ENCODE measurements at places on chromosomes 12 and 14.

DNA sequence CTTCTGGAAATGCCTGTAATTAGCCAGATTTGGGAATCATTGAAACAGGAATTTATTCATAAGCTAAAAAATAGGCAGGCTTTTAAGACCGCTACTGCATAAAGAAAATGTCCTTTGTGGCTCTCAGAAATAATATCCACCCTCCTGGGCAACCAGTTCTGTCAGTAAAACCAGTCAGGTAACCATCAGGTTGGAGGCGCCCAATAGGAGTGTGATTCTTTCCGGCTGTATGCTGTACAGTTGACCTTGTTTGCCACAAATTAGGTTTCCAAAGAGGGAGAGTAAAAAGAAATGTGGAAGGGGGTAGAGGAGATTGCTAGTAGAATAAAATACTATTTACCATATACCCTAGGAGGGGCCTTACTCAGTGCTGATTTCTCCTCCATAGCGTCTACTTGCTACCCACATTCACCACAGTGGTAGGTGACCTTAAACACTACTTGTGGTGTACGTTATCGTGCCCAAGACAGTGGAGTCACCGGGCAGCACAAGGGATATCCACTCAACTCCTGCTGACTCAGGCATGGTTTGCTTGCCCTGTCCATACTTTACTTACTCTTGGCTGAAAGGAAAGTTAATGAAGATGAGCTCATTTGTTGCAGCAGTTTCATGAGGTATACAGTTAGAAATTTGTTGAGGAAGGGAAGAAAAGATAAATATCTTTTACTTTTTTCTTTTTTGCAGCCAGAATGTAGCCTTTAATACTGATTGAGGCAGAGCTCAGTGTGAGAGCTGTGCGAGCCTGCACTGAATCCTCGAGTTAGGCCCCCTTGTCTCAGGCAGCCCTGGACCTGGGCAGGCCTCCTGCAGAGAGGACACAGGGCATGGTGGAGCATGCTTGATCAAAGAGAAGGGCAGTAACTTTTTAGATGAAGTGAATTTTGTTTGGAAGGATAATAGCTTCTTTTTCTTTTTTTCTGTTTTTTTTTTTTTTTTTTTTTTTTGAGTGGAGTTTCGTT, 76.7 kb downstream of the DIP2B start:
- DNase-seq, result no peak

- DNase-seq, result no peak
Observed at GRCh38 chr14:104929268-104930230, 4.9 kb downstream of the PLD4 start.

DNA sequence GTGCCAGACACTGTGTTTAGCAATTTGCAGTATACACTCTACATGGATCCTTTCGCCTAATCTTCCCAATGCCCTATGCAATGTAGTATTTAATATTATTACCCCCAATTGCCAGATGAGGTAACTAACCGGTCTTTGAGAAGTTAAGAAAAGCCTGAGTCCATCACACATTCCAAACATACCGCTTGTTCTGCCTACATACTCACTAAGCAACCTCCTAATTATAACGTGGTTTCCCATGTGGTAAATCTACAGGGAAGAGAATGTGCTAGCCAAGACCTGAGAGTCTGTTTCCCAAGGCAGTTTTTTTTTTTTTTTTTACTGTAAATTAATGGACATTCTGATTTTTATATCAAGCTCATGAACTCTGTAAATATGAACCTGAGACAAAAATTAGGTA, 37.2 kb downstream of the ATP2B1 start:
- DNase-seq, result no peak

DNA sequence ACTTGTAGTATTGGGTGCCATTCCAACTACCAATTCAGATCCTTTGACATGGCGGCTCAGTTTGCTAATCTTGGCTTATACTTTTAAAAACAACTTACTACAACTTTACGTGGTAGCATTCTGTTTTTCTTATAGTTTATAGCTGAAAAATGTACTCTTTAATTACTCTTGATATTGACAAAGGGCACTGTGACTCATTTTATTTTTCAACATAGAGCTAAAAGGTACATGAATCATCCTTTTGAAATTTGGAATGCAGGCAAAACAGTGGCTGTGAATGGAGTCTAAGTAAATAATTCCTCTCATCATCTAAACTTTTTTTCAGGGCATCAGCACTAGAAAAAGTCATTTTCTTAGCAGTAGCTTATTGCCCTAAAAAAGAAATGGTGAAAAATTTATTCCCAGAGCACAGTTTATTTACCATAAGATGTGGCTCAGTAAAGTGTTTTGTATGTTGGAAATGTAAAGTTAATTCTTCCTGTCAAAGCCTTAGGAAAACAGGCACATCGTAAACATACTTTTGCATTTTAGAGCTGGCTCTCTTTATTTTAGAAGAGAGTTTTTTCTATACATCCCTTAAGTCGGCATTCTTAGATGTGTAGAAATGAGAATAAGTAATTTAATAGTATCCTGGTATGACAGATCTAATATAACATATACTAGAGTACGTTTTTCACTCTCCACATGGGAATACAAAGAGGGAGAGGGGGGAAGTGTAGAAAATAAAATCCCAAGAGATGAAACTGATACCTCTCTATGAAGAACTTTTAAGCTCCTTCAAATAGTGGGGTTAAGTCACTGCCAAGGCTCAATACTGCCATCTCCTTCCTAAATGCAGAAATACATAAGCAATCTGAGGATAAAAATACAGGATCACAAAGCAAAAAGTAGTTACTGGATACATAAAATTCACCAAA, 55.2 kb downstream of the SLC25A21 start:
- no peak for DNase-seq

DNA sequence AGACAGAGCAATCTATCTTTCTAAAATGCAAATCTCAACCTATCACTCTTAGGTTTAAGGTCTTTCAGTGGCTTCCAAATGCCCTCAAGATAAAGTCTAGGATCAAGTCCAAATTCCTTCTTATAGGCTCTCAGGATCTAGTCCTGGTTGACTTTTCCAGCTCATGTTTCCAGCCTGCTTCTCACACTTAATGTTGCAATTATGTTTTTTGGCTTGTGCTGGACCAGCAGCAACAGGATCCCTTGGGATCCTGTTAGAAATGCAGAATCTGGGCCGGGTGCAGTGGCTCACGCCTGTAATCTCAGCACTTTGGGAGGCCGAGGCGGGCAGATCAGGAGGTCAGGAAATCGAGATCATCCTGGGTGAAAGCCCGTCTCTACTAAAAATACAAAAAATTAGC, 10.6 kb downstream of the GPR33 start:
- no peak for DNase-seq

GRCh38 chr12:58528271-58528670, 392.0 kb downstream of the LRIG3 start:
- DNase-seq, result no peak

- DNase-seq, result peak; percentile 18
Observed at GRCh38 chr12:110536834-110537604, 34.9 kb downstream of the RAD9B start.

GRCh38 chr12:89333564-89334252, 18.6 kb downstream of the DUSP6 start:
- no peak for DNase-seq

DNA sequence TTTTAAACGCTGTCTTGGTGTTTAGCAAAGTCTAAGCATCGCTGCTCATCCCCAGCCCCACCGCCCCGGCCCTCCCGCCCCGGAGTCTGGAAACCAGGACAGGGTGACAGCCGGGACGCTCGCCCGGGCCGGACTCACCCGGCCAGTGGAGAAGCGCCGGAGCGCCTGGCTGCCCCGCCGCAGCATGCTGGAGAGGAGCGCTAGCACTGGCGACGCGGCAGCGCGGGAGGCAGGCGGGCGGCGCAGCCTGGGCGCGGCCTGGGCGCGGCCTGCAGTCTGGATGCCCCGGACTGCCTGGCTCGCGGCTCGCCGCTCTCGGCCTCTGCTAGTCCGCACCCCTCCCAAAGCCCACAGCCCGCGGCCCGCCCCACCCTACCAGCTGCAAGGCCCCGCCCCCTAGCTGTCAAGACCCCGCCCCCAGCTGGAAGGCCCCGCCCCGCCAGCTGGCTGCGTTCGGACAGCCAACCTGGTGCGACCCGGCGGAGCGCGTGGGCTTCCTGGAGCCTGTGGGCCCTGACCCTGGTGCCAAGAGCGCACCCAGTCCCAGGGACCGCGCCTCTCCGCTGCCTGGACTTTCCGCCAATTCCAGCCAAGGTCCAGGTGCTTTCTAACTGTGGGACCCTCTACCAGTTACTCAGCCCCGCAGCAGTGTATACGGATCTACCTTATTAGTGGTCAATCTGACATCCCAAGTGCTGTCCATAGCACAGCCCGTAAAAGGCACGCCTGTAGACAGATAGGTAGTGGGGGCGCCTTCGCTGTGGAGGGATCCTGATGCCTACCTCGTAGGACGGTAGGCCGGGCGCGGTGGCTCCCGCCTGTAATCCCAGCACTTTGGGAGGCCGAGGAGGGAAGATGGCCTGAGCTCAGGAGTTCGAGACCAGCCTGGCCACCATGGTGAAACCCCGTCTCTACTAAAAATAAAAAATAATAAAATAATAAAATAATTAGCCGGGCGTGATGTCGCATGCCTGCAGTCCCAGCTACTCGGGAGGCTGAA, at the start of gene ALDH1L2:
TSS of gene ALDH1L2 (minus strand) at position 208 of the 1,000 bp plus-strand sequence. CDS start at position 186, 22 bp downstream.
- no peak for DNase-seq

GRCh38 chr14:89750908-89751392, 203.6 kb downstream of the EFCAB11 start:
- no peak for DNase-seq

DNA sequence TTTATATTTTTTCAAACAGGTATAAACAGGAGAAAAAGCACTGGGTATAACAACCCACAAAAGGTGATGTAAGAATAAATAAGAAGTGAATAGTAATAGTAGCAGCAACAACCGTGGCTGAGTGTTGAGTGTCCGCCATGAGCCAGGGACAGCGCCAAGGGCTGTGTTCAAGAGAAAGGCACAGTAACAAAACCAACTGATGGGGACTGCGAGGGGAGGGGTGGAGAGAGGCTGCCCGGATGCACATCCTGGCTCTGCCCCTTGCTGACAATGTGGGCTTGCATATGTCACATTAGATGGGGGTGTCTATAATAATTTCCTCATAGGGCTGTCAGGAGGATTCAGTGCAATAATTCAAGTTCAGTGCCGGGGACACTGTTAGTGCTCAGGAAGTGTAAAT, 912.4 kb downstream of the VRK1 start:
- DNase-seq, result no peak
